ENCODE measurements at places on chromosomes 1 and 21.

- no peak for DNase-seq
These were observed 20.5 kb upstream of the BCL10 start for GRCh38 chr1:85296980-85297379.

DNA sequence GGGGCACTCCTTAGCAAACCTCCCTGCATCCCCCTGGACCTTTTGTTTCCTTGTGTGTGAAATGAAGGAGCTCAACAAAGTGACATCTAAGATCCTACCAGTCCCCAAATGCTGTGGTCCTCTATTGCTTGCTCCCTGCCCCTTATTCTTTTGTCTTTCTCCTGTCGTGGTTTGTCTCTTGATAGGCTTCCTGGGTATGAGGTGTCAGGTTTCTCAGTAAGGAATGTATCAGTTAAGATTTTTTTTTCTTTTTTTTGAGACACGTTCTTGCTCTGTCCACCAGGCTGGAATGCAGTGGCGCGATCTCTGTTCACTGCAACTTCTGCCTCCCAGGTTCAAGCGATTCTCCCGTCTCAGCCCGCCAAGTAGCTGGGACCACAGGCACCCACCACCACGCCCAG is 16.8 kb downstream of the CNIH3 start:
- DNase-seq, result no peak

- DNase-seq, result peak; percentile 56
These were observed 379 bp downstream of the PPCS start for GRCh38 chr1:42456754-42457089.

- DNase-seq, result no peak
These were observed 21.4 kb upstream of the BLACAT1 start for GRCh38 chr1:205477121-205477758.

GRCh38 chr1:51622455-51622913 is 5.6 kb downstream of the OSBPL9 start:
- DNase-seq, result no peak

GRCh38 chr1:221756830-221757551 is 15.1 kb upstream of the DUSP10 start:
- DNase-seq, result no peak

DNA sequence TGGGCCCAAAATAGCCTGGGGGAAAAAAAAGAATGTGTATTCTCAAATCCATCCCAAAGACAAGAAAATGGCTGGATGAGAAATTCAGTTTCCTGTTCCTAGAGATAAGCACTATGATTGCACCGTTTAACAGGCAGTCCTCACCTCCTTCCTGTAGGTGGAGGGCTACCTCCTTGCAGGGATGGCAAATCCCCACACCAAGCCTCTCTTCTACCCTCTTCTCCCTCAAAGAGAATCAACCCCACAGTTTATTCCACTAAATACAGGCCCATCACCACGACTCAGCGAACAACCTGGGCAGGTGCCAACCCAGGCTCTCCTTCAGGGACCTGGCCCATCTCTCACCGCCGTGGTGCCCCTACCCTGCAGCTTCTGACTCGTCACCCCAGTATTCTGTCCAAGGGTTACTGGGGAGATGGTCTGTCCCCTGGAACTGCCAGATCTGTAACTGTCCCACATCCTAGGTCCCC is 3.4 kb upstream of the CHD5 start:
- DNase-seq, result no peak

DNA sequence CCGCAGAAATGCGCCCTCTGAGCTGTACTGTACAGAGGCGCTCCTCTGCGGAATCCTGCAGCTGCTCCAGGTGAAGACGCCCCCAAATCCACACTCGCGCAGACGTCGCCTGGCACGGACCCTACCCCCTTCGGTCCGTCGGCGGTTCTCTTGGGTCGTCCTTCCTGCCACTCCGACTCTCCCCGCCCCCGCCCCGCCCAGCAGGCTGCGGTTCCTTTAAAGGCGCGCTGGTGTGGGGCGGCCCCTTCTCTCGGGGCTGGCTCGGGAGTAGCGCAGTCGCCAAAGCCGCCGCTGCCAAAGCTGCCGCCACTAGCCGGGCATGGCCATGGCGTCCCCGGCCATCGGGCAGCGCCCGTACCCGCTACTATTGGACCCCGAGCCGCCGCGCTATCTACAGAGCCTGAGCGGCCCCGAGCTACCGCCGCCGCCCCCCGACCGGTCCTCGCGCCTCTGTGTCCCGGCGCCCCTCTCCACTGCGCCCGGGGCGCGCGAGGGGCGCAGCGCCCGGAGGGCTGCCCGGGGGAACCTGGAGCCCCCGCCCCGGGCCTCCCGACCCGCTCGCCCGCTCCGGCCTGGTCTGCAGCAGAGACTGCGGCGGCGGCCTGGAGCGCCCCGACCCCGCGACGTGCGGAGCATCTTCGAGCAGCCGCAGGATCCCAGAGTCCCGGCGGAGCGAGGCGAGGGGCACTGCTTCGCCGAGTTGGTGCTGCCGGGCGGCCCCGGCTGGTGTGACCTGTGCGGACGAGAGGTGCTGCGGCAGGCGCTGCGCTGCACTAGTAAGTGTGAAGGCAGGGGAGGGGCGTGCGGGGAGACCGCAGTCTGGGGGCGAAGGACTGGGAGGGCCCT is at the start of gene RASSF5:
Gene RASSF5, plus strand, starts transcription at position 248 of the 846 bp plus-strand sequence. Its CDS starts 72 bp downstream, at position 320.
- peak; percentile 84 for DNase-seq

DNA sequence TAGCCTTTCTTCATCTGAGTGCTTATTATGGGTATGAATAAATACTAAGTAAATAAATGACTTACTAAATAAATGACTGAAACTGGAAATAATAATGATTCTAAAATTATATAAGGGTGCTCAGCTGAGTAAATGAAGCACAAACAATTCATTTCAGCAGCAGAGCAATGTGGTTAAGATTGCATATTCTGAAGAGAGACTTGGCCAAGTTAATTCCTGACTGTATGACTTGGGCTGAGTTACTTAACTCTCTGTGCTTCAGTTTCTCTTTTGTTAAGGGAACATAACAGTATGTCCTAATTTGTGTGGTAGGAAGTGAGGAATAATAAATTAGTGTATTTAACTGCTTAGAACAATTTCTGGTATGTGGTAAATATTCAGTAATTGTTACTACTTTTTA is 19.1 kb downstream of the AGL start:
- DNase-seq, result no peak

DNA sequence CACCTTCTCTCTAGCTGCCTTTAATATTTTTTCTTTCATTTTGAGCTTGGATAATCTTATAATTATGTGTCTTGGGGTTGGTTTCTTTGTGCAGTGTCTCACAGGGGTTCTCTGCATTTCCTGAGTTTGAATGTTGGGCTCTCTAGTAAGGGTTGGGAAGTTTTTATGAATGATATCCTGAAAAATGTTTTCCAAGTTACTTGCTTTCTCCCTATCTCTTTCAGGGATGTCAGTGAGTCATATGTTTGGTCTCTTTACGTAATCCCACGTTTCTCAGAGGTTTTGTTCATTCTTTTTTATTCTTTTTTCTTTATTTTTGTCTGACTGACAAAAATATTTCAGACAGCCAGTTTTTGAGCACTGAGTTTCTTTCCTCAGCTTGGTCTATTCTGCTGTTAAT is 55.4 kb upstream of the CCDC190 start:
- DNase-seq, result no peak

DNA sequence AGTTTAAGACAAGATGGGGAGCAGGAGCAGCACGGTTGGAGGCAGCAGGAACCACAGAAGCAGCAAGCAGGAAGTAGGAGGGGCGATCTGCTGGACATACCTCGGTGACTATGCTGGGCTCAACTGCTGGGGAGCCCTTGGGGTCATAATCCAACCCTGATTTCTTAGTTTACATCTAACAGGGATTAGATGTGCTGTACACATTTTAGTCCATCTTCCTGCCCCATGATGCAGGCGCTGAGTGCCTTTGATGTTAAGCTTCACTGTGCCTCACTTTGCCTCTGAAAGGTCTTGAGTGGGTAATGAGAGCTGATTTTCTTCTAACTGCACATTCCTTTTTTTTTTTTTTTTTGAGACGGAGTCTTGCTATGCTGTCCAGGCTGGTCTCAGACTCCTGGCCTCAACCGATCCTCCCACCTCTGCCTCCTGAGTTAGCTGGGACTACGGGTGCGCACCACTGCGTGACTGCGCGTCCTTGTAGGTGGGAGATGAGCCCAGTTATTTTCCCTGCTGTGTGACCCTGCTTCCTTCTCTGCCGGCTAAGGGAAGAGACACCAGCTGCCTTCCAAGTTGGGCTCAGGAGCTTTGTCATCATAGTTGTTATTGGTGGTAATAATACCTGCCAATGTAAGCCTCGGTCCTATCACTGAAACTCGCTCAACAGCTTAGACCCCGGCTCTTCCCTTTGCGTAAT is 1.1 kb upstream of the RCAN3 start:
- DNase-seq, result no peak

GRCh38 chr21:38976900-38977299 is 171.2 kb downstream of the ETS2 start:
- no peak for DNase-seq

DNA sequence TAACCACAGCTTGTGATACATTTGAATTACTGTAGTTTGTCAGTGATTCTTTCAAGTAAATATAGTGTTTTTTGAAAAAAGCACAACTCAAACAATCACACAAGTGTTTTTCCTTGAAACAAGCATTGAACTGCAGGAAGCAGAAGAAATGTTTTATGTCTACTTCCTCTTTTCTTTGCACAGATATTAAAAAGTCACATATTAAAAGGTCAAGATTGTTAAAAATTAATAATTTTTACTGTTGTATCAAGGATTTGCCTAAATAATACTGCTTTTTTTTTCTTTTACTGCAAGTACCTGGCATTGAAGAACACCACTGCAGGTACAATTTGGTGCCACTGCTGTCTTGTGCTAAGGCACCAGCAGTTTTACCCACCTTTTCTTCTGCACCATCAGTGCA is 214.2 kb upstream of the C1orf105 start:
- no peak for DNase-seq

GRCh38 chr1:210496063-210496462 is 167.4 kb downstream of the HHAT start:
- no peak for DNase-seq

DNA sequence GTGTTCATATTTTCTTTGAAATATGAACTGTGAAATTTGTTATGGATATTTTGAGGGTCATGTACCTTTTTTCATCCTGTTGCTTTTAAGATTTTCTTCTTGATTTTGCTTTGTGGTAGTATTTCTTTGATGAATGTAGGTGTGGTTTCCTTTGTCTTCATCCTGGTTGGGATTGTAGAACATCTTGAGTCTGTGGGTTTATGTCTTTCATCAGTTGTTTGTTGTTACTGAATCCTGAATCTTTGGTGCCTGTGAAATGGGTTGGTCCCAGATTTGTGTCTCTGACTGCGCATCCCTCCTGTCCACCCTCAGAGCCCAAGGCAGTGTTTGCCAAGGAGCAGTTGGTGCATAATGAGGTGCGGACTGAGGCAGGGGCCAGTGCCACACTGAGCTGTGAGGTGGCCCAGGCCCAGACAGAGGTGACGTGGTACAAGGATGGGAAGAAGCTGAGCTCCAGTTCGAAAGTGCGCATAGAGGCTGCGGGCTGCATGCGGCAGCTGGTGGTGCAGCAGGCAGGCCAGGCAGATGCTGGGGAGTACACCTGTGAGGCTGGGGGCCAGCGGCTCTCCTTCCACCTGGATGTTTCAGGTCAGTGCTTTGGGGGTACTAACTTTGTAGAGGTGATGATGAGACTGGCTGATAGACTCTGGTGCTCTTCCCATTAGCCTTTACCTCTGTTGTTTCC is 38.5 kb downstream of the OBSCN start:
- DNase-seq, result no peak

- DNase-seq, result no peak
These were observed 19.7 kb downstream of the STUM start for GRCh38 chr1:226568077-226568831.

- no peak for DNase-seq
These were observed 83.8 kb downstream of the RHOU start for GRCh38 chr1:228818928-228819630.

- no peak for DNase-seq
These were observed 64.0 kb upstream of the SELENON start for GRCh38 chr1:25735956-25736529.

GRCh38 chr1:9369964-9370788 is 77.5 kb downstream of the SPSB1 start:
- no peak for DNase-seq

GRCh38 chr1:157542676-157543075 is 9.6 kb downstream of the FCRL5 start:
- DNase-seq, result no peak

DNA sequence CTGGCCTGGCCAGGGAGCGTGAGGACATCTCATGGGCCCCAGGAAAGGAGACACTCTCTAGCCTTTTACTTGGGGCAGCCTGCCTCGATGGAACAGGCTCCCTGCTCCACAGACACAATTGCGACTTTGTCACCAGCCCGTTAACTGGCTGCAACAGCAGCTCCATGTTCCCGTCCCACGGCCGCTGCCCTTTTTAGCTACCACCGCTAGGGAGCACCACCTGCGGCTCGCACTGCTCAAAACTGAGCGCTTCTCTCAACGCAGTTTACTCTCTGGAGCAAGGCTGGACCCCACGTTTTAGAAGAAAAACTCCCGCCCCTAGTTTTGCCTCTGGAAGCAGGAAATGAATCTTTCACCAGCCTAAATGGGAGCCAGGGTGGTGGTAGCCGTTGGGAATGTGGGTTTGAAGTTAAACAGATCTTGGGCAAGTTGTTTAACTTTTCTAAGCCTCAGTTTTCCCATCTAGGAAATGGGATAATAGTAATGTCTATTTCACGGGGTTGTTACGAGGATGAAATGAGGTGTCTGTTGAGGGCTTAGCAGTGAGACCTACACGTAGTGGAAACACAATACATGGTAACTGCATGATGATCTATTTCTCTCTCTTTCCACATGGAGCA is 3.5 kb upstream of the LRRC38 start:
- DNase-seq, result no peak

GRCh38 chr1:9389968-9390367 is 97.3 kb downstream of the SPSB1 start:
- no peak for DNase-seq

DNA sequence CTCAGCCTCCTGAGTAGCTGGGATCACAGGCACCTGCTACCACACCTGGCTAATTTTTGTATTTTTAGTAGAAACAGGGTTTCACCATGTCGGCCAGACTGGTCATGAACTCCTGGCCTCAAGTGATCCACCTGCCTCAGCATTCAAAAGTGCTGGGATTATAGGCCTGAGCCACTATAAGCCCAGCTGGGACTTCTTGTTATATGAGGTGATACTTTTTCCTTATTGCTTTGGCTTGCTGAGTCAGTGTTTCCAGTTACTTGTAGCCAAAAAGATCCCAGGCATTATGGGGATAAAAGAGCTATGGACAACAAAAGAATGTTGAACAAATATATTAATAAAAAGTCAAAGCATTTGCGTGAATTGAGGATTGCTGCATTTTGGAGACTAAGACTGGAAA is 69.9 kb upstream of the LPGAT1 start:
- DNase-seq, result no peak

DNA sequence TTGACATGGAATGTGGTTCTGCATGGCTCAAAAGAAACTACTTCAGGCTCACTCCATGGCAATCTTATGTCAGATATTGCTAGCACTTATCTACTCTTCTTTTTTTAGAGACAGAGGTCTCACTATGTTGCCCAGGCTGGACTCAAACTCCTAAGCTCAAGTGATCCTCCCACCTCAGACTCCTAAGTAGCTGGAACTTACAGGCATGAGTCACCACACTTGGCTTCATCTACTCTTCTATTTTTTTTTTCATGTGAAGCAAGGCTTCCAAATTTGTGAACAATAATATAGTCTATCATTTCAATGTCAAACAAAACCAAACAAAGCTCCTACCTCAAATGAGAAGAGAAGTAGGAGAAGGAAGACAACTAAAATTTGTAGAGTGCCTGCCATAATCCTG is 7.5 kb upstream of the PSEN2 start:
- DNase-seq, result no peak
